ENCODE measurements at places on chromosomes 1 and 21.

GRCh38 chr1:172278478-172278877, 142.0 kb upstream of the C1orf105 start:
- DNase-seq = no peak

- no peak for DNase-seq
These were observed 1234.6 kb upstream of the ADGRL2 start for GRCh38 chr1:80566123-80566522.

DNA sequence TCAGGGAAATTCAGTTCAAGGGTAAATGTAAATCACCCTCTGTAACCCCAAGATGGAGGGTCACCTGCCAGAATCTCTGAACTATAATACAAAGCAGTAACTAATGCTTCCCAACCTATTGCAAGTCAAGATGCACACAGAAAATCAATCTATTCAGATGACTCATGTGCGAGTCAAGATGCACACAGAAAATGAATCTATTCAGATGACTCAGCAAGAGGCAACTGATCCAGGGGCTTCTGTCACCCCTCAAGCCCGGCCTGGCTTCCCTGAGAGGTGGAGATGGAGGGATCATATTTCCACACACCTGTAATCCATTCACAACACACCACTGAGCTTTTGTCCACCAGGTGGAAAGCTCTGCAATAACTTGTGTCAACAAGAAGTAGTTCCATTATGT, 17.4 kb upstream of the HIVEP3 start:
- no peak for DNase-seq

GRCh38 chr1:176701151-176701866, 238.3 kb downstream of the PAPPA2 start:
- DNase-seq = no peak

DNA sequence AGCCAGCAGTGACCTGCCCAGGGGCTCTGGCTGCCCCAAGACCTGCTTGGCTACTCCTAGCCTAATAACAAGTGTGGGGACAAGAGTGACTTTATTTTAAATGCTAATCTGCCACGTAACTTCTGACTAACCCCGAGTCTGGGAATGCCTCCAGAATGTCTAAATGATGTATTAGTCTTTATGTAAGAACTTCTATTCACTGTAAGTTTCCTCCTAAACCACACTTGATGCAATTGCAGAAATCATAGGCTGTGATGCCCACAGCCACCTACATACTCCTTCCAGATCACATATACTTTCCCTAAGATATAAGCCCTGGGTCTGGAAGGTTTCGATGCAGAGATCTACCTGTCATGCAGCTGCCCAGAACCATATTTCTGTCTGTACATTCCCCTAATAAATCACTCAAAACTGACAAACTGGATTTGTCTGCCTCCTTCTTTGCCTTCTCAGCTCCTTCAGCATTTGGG, 5.9 kb upstream of the VPS45 start:
- no peak for DNase-seq

- no peak for DNase-seq
These were observed 15.3 kb downstream of the CDC7 start for GRCh38 chr1:91515994-91516393.

GRCh38 chr1:60936591-60937342, 145.6 kb upstream of the NFIA start:
- DNase-seq = no peak

- no peak for DNase-seq
These were observed 7.1 kb downstream of the RHOU start for GRCh38 chr1:228742281-228742860.

DNA sequence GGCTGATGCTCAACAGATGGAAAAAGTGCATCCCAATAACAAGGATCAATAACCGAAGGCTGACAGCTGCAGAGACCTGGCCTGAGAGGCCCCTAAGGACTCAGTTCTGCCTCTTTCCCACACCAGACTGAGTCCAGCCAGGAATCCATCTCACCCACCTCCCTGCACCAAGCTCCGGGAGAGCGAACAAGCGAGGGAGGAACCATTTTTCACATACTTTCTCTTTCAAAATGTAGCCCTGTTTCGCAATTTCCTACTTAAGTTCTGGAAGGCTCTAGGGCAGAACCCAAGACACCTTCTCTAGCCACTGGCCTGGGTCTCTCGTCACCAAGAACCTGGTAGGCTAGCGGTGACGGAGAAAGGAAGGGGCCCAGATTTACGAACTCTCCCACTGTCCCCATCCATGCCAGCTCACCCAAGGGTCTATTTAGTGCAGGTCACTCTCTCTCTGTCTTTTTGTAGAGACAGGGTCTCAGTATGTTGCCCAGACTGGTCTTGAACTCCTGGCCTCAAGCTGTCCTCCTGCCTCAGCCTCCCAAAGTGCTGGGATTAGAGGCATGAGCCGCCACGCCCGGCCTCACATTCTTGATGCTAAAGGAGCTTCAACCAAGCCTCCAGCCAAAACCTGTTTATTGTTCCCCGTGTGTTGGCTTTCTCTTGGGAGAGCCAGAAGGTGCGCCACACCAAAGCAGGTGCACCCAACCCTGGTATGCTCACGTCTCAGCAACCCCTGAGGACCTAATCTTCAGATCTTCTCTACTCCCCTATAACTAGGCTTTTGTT, 10.9 kb upstream of the GNL2 start:
- no peak for DNase-seq

- DNase-seq = peak; percentile 71
These were observed 559 bp downstream of the BACH1 start for GRCh38 chr21:29299046-29299915.

DNA sequence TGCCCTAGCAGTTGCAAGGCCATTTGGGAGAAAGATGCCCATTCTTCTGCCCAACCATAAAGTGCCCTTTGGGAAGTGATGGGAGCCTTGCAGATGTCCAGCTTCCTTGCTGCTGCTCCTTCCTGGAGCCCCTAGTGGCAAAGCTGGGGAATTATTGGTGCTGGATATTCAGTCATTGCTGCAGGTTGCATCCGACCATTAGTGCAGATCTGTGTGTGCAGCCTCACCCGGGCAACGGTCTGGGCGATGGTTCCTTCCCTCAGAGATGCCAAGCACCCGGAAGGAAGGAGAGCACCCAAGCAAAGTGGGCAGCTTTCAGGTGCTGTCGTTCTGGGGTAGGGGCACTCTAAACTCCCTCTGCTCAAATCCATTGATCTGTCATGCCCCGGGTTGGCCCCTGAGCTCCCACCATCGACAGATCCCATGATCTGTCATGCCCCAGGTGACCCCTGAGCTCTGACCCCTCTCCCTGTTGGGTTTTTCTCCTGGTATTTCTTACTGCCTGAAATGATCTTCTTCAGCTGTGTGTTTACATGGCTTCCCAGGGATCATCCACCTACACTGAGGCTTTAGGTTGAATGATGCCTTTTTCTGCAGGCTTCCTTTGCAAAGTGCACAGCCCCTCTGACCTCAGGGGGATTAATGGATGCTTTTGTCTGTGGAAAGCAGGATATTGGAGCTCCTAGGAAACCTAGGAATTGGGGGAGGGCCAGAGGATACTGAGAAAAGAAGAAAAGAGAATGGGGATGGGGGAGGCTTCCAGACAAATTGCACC, 467.5 kb downstream of the PTPRU start:
- no peak for DNase-seq

- DNase-seq = no peak
These were observed 9.4 kb downstream of the NUF2 start for GRCh38 chr1:163331116-163331515.

DNA sequence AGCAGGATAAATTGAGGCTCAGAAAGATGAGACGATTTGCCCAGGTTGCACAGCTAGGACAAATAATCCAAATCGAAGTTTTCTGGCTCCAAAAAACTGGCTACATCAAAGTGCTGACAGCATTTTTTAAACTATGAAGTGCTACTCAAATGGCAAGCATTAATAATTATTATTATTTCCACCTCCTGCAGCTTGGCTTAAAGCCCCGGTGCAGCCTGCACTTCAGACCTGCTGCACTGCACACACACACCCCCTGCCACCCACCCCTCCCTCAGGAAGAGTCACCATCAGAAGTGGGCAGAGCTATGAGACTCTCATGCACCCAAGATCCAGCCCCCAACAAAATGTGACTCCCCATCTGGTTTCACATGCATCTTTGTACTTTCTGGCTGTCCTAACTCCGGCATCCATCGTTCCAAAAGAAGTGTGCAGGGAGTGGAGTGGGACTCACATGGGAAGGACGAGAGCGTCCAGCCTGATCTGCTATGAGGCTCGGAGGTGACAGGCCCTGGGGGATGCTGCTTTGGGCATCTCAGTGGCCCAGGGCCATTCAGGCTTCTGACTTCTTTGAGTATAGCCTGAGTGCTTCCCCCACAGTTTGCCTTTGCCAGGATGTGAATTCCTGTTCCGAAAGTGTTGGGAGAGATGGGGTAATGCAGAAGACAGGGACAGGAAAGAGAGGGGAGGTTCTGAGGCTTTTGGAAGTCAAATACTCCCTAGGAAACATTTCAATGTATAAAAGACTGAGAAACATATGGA, 65.0 kb upstream of the FAM20B start:
- no peak for DNase-seq

DNA sequence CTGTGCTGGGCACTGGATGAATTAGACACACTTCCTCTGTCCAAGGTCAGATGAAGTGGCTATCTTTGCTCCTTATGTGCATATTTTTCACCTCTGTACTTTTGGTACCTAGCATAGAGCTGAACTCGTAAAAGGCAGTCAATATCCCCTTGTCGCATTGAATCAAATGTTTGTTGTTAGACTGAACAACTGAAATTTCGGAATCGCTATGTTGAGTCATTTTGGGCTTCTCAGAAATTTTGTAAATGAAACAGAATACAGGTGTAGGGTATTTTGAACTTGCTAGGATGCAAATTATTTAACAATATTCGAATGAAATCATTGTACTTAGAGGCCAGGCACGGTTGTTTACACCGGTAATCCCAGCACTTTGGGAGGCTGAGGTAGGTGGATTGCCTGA, 48.0 kb downstream of the PDE4B start:
- no peak for DNase-seq

GRCh38 chr1:147849098-147849895, 53.3 kb upstream of the GJA8 start:
- no peak for DNase-seq

- no peak for DNase-seq
These were observed 199.7 kb upstream of the ADGRL2 start for GRCh38 chr1:81600878-81601622.

GRCh38 chr1:198333744-198334143, 176.9 kb downstream of the NEK7 start:
- no peak for DNase-seq

- no peak for DNase-seq
These were observed at the start of gene FMN2 for GRCh38 chr1:240091614-240092300. FMN2 (plus strand) TSS chr1:240091883; CDS start chr1:240092110, 227 bp downstream.

- DNase-seq = no peak
These were observed 28.0 kb upstream of the RNF2 start for GRCh38 chr1:185017338-185017737.

- no peak for DNase-seq
These were observed 27.8 kb downstream of the FOXO6 start for GRCh38 chr1:41389009-41389408.

DNA sequence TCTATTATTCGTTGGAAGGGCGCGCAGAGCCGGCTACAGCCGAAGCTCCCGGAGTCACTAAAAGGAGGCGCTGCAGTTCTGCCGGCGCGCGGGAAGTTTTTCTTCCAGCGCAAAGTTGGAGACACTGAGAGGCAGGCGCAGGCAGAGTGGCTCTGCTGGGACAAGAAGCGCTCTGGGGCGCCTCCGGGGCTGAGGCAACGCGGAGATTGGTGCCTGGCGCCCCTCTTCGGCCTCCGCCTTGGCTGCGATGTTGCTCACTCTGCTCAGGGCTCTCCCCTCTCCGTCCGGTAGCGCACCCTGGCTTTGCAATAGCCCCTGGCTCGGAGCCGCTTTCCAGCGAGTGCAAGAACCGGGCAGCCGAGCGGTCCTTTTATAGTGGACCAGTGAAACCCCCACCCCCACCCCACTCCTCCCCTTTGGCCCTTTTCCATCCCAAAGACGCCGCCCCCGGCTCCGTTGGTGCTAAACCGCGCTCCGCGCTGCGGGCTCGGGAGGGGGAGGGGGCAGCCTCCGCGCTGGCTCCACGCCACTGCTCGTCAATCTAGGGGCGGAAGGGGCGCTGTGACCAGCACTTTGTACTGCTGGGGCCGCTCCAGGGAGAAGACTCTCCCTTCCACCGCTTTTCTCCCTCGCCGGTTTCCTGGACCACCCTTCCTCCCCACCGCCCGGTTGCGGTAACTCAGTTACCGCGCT, at the start of gene ADAMTS1:
Gene ADAMTS1, minus strand, starts transcription at position 344 of the 693 bp plus-strand sequence. CDS start 455 bp downstream, outside the sequence.
- no peak for DNase-seq

DNA sequence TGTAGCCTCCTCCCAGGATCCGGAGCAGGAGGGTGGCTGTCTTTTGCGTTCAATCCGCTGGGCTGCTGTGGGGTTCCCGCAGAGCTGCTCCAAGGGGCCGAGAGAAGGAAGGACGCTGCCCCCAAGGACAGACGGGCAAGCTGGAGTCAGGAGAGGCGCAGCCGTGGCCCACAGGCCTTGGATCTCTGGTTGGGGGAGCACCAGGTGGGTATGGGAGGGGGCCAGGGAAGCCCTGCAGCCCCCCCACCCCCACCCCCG, 15.9 kb upstream of the SKI start:
- no peak for DNase-seq

- peak; percentile 49 for DNase-seq
These were observed 551 bp downstream of the ZRANB2 start for GRCh38 chr1:71080230-71080738.

DNA sequence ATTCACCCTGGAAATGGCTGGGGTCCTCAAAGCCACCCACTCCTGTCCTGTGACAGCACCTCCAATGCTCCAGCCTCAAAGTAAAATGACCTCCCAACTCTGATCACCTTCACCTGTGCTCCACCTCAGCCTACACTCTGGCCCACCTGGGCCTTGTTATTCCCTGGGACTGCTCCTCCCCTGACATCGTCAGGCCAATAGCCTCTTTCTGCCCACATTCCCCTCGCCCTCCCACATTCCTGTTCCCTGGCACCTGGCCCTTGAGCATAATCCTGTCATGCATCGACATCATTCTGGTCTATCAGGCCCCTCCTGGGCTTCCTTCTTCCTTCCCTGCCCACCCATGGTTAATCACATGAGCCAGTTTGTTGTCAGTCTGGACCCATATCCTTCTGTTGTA, 13.2 kb upstream of the BCAR3 start:
- DNase-seq = no peak

GRCh38 chr1:178126261-178126660, 32.4 kb downstream of the RASAL2 start:
- DNase-seq = no peak

GRCh38 chr1:198701766-198702539, 63.1 kb downstream of the PTPRC start:
- DNase-seq = no peak

DNA sequence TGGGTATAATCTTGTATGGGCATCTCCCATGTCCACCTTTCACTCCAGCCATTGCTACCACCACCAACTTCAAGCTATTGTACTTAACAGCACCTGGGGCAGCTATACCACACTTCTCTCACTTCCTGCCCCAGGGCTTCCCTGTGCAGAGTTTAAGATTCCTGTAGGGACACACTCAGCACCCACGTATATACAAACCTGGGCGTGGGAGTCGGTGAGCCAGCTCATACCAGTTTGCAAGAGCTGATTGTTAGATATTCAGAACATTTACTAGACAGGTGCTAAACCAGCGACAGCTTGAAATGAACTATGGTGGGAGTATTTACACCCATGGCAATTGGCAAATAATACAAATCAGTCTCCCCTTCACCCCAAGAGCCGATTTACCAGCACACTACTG, 114.8 kb upstream of the CSF3R start:
- DNase-seq = no peak

GRCh38 chr1:153346077-153346723, 2.4 kb downstream of the PGLYRP4 start:
- DNase-seq = no peak

Data from hematopoietic multipotent progenitor cell treated with erythropoietin and hydrocortisone succinate and interleukin-3 and kit ligand, for 15 days (in vitro differentiated cells).